ACHN (cell line): ENCODE measurements at places on chromosomes 6 and 20.

DNA sequence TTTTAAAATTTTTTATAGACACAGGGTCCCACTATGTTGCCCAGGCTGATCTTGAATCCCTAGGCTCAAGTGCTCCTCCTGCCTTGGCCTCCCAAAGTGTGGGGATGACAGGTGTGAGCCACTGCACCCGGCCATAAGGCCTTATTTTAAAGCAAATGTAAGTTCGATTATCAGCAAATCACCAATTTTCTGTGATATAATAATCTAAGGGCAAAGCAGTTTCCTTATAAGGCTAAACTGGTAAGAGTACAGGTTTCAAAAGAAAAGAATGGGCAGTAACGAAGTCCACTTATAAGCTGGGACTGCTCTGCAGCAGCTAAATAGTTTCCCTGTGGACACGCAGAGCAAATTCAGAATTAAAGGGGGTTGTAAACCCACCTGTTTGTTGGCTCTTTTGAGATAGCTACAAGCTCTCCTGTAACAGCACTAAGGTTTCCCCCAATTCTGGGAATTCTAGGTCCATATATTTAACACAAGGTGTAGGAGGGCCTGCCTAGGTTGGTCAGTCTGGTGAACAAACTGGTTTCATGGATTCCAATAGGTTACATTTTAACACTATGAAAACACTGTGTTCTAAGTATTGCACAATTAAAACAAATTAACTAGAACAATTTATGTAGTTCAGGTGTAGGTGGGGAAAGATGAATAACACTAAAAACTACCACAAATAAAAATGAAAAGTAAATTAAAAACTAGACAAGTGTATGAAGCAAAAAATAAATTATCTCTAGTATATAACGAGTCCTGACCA is 26.3 kb downstream of the LHFPL5 start:
- DNase-seq = no peak

GRCh38 chr6:152277826-152278329 is 359.3 kb downstream of the SYNE1 start:
- no peak for DNase-seq

GRCh38 chr20:44153636-44154043 is 33.3 kb downstream of the JPH2 start:
- DNase-seq = no peak

DNA sequence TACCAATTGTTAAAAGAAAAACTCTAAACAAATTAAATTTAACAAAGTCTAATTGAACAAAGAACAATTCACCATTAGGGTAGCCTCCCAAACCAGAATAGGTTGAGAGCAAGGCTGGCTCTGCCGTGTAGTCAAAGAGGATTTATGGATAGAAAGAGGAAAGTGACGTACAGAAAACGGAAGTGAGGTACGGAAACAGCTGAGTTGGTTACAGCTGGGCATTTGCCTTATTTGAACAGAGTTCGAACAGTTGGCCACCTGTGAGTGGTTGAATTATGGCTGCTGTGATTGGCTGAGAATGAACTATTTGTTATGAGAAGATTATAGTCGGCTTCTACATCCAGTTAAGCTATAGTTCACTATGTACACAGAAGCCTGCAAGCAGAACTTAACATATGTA is 18.5 kb upstream of the ISM1 start:
- DNase-seq = no peak

GRCh38 chr20:49724408-49725223 is 10.9 kb upstream of the B4GALT5 start:
- DNase-seq = no peak

GRCh38 chr6:22364306-22364705 is 67.5 kb upstream of the PRL start:
- no peak for DNase-seq

DNA sequence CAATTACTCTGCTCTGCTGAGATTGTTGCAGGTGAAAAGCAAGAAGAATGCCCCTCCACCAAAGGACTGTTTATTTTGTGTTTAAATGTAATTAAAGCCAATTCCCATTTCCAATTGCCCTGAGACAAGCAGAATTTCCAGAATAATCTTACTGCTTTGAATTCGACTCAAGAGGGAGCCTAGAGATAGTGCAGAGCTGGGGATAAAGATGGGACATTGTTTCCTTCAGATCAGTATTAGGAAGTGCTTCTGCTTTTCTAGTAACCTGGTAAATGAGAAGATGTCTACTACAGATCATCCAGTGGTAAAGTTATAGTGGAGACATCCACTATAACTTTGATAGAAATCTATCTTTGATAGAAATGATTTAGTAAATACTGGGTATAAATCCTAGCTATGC is 326.9 kb downstream of the UBE3D start:
- no peak for DNase-seq

DNA sequence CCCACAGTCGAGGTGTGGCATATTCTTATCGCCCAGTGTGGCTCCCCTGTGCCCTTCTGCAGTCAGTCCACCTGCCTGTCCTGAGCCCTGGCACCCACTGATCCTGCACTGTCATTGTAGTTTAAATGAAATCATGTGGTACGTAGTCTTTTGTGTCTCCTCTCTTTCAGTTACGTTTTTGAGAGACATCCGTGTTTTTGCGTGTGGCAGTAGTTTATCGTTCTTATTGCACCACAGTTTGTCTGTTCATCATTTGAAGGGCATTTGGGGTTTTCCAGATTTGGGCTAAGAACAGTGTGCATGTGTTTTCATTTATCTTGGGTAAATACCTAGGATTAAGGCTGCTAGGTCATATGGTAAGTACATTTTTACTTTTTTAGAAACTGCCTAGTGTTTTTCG is 49.3 kb downstream of the SPATA2 start:
- DNase-seq = no peak
